ENCODE measurements at places on chromosomes 7 and 10.

DNA sequence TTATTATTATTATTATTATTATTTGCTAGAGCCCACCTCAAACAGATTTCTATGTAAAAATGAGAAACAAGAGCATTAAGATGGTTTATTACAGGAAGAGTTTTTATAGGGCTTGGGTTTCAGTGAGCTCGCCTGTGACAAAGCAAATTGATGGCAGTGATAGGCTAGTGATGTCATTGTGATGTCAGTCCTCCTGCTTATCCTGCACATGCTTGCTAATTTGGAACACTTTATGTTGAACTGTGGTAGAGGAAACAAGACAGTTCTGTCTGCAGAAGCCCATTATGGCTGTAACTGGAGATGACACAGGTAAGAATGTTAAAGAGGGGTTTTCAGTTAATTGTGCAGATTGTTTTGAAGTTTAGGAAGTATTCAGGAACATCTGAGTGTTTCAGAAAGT lies 68.3 kb downstream of the CREM start:
- no peak for DNase-seq

- no peak for DNase-seq
These were observed 13.9 kb downstream of the NAPEPLD start for GRCh38 chr7:103134836-103135554.

DNA sequence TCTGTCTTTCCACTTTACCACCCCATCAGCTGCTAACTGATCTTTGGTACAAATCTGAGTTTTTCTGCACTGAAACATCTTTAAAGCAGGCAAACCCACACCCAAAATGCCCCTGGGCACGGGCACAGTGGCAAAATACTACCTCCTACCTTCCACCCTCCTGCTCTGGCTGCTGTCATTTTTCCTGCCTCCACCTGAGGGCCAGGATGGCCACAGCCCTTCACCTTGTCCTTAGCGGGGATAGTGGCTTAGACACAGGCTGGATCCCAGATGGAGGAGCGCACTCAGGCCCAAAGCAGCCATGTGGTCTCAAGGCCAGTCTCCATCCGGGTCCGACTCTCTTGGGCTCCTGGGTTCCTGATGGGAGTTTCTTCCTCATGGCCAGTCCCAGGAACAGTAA lies 98.3 kb downstream of the HIF1AN start:
- DNase-seq: no peak

DNA sequence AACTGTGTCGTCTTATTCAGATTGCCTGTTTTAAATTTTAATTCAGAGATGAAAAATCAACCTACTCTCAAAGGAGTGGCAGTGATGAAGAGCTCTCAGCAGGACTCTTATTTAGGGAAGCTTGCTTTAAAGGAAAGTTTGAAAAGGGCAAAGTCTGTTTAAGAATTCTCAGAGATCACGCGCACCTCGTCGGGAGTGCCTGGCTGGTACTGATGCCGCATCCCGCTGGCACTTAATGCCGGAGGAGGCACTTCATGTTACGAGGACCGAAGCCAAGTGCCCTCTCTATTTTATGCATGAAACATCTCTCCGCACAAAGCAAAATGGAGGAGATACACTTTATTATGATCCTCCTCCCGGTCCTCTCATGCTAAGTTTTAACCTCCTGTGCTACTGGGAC lies 71.1 kb upstream of the INSYN2A start:
- DNase-seq: no peak

- DNase-seq: no peak
These were observed 94.3 kb upstream of the AFAP1L2 start for GRCh38 chr10:114498413-114499111.

DNA sequence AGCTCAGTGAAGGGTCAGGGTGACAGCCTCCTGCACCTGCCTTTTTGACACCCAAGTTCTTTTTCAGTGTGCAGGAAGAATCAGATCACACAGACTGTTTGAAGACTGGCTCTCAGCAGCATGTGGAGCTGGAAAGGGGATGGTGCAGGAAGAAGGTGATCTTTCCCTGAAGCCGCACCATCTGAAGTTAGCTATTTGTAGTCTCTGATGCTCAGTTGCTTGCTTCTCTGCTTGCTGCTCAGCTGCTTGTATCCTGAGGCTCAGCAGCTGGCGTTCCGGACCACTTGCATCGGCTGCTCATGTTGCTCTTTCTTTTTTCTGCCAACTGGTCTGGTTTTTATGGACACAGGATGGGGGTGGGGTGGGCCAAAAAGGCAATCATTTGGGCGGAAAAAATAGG lies 15.8 kb upstream of the DNMBP start:
- DNase-seq: no peak

GRCh38 chr10:690372-691161 lies 1.1 kb upstream of the DIP2C start:
- DNase-seq: no peak

DNA sequence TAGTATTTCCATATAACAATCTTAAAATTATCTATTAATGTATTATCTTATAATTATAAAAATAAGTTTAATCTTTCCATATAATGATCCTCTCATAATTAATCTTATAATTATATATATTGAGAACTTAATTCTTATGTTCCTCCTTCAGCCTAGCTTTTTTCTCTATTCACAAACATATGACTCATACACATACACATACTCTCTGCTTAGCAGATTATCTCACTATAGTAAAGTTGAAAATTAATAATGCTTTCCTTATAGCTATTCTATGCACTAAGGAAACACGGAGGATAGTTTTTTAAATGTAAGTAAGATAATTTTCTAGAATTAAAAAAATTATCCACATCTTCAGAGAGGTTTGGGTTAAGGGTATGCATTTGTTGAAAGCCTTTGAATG lies 47.7 kb upstream of the ITGB8 start:
- DNase-seq: no peak

DNA sequence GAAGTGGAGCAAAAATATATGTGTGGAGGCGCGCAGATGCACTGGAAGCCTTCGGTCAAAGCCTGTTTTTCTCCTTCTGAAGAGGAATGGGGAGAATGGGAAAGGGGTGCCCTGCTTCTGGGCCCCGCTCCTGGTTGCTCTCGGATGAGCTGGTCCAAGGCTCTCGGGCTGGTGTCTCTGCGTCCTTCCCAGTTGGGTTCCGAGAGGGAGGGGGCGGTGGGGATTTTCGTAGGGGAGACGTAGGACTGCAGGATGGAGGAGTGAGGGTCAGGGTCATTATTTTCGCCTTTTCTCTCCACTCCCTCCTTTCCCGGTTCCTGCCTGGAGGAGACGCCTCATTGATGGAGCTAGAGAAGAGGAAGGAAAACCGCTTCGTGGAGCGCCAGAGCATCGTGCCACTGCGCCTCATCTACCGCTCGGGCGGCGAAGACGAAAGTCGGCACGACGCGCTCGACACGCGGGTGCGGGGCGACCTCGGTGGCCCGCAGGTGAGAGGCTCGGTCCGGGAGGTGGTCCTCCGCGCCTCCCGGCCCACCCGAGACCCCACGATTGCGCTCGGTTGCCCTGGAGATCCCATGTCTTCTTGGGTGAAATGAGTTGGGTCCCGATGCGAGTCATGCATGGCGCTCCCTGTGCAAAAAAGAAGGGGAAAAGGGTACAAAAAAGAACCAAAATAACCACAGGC lies 790 bp downstream of the ADAM22 start:
- peak; percentile 40 for DNase-seq

- no peak for DNase-seq
These were observed 52.0 kb downstream of the EEPD1 start for GRCh38 chr7:36204929-36205635.

- no peak for DNase-seq
These were observed 8.8 kb downstream of the STK17A start for GRCh38 chr7:43591558-43592180.

DNA sequence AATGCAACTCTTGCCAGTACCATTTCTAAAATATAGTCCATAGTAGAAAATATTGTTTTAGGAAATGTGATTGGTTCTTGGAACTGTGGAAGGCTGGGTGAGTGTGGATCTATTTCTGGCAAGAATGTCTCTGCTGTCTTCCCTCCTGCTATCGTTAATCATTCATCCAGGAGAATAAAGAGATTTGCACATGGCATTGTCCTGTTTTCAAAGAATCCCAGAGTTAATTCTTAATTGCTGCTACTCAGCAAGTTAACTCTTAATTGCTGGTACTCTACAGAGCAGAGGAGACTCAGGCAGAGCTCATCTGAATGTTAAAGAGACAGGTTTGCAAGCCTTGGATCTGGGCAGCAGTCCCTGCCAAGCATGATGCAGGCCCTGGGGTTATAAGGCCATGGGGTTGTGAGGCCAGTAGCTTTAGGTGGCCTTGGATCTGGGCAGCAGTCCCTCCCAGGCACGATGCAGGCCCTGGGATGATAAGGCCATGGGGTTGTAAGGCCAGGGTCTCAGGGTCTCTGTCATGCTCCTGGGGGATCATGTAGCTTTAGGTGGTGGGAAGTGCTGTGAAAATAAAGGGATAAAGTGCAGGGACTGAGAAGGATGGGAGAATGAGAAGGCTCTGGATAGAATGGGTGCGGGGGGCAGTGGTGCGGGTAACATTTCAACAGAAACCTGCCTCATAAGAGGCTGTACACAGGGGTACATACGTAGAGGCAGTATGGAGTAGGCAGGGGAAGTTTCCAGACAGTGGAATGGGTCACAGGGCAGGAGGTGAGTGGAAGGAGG lies 162.3 kb downstream of the SVIL start:
- no peak for DNase-seq

- no peak for DNase-seq
These were observed 589.9 kb upstream of the MGMT start for GRCh38 chr10:128877141-128877540.

- DNase-seq: no peak
These were observed 68.2 kb downstream of the MET start for GRCh38 chr7:116740231-116740630.

GRCh38 chr10:127942811-127943210 lies 35.9 kb downstream of the PTPRE start:
- no peak for DNase-seq

- no peak for DNase-seq
These were observed 70.4 kb upstream of the DNAJB12 start for GRCh38 chr10:72425133-72425532.

- peak; percentile 99 for DNase-seq
These were observed 150.4 kb downstream of the ETV1 start for GRCh38 chr7:13839063-13839462.

DNA sequence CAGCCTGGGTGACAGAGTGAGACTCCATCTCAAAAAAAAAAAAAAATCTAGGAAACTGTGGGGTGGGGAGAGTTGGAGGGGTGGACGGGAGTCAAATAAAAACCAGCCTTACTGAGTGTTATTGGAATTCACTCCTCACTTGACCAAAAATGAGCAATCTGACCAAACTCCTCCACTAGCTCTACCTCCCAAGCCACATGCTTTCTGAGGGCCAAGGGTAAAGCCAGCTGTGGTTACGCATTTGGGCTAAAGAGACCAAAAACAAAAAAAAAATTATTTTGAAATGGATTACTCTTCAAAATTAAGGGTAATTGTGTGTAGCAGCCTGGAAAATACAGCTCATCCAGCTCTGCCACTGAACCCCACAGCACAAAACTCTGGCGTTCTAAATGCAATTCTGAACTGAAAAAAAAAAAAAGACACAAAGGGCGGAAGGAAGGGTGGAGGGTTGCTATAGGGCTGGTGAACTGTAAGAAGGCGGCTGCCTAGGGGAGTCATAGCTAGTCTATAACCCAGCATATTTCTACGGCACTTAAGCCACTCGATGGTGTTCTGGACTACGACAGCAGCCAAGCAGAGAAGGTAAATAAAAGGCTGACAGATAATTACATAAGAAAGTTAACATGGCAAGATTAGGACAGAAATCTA lies 7.8 kb downstream of the ELMO1 start:
- DNase-seq: no peak

GRCh38 chr7:128434413-128435326 lies 21.0 kb upstream of the HILPDA start:
- DNase-seq: no peak

DNA sequence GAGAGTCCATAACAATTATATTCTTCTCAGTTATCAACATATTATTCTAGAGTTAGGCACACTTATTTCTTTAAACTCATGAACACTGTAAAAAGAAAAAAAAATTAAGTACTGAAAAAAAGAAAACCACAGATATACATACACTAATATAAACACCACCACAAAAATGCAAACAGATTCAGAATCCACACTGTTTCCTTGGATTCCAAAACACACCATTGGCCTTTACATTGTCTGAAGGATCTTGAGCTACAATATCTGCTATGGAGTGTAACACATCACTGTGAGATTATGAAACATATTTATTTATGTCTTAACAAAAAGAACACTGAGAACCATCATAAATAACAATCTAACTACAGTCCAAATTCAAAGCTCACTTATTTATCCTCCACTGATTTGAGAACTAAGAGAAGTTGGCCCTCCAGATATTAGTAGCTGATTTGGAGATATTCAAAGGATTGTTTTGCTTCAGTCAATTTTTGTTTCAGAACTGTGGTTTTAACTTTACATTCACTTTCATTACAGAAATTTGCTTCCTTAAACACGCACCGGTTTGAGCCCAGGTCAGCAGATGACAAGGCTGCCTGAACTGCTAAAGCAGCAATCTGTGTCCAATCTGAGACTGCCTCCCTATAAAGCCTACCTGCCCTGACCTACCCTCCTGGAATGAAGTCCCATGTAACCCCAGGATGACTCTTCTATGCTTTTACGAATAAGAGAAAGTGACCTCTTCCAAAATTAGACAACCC lies 47.0 kb upstream of the CDK1 start:
- no peak for DNase-seq

DNA sequence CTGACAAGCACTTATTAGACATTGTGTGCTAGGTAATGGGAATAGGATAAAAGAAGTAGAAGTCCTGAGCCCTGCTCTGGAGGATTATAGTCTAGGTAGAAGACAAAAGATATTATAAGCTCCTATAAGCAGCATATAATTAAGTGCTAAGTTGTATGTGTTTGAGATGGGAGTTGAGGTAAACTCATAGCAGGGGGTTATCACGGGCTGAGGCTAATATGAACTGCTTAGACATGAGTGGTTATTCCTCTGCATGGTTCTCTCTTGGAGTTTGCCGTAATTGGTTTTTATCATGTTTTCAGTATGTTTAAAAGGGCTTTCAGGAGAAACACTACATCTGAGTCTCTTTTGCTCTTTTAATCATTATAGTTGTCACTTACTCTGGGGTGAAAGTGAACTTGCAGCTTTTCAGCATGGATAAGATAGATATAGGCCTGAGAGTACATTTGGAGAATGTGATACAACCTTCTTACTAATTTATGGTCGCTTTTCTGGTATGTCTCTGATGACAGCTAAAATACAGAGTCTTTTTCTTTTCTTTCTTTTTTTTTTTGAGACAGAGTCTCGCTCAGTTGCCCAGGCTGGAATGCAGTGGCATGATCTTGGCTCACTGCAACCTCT lies 39.0 kb downstream of the SMNDC1 start:
- no peak for DNase-seq

GRCh38 chr10:71964743-71965515 lies 734 bp downstream of the CHST3 start:
- peak; percentile 3 for DNase-seq

GRCh38 chr10:74032900-74033655 lies 35.2 kb downstream of the VCL start:
- no peak for DNase-seq

DNA sequence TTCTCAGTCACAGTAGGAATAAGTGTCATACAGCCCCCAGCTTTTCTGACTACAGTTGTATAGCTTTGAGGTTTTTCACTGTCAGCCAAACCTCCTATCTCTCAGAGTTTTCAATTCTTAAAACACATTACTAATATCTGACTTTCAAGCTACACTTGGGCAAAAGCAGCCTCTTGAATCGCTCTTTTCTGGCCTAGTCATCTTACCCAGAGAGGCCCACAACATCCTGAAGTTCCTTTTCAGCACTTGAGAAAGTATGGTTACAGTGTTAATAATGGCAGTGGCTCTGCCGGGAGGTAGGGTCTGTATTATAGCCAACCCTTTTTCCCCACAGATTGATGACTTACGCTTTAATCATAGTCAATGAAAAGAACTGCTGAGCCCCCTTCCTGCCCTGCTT lies 181.0 kb downstream of the LRRC4 start:
- DNase-seq: no peak

Data from NCI-H748 treated with DMSO at 0.1 percent for 48 hours (cell line).